COR-L47 (cell line): ENCODE measurements at places on chromosomes 16 and 17.

DNA sequence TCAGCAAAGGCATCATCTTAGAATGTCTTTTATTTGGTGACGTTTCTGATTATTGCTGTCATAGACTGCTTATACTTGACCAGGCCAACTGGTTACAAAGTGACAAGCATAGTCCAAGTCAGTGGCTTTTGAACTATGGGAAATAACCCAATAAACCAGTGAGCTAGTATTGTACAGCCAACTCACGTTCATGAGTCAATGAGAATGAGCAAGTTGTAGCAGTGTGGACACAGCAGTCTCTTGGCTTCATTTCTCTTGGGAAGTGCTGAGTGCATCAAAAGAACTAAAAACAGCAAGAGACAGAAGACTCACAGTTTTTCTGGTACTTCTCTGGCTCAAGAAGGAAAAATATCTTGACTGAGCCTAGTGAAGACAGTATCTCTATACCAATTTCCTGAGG, 36.9 kb upstream of the CRISPLD2 start:
- no peak for DNase-seq

- DNase-seq: no peak
Measured at GRCh38 chr16:13109171-13109570, 207.8 kb downstream of the SHISA9 start.

GRCh38 chr17:82872591-82873520, 33.0 kb upstream of the ZNF750 start:
- DNase-seq: no peak

- no peak for DNase-seq
Measured at GRCh38 chr16:87956098-87956364, 4.8 kb downstream of the BANP start.

GRCh38 chr17:10170233-10170632, 28.2 kb downstream of the GAS7 start:
- DNase-seq: no peak

DNA sequence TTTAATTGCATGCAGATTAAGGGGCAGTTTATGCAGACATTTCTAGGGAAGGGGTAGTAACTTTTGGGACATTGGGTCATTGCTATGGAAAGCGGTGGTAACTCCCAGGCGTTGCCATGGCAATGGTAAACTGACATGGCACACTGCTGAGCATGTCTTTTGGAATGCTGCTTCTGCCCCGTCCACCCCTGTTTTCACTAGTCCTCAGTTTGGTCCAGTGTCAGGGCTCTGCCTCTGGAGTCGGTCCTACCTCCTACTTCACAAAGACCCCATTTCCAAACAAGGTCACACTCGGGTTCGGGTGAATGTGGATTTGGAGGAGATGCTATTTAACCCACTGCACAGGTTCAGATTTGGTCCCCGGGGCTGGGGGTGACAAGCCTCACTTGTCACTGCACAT, 2.9 kb downstream of the IL34 start:
- no peak for DNase-seq

GRCh38 chr17:4739122-4740024, at the start of the genes CXCL16 and ZMYND15:
CXCL16 (minus strand) TSS chr17:4739928; CDS start chr17:4739339, 589 bp downstream.
ZMYND15 (plus strand) TSS chr17:4739833; CDS start chr17:4740549, 716 bp downstream.
- DNase-seq: no peak

DNA sequence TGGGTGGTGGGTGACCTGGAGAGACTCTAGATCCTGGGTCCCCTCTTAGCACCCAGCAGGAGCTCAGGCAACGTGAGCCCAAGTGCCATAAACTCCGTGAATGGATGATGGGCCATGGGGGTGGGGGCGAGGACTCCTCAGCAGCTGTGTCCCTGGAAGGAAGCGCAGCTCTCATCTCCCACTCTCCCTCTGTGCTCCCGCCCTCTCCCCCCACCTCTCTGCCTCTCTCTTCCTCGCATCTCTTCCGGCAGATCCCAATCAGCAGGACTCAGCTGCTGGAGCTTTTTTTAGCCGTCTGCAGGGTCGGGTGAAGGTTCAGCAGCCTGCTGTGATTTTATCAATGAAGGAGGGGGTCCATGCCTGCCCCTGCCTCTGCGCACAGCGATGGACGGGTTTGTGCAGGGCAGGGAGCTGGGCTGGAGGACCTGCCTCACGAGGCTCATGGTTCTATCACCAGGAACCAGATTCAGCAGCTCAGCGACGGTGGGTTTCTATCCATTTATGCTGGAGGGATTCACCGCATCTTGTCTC, 8.3 kb downstream of the CCR7 start:
- no peak for DNase-seq

- DNase-seq: no peak
Measured at GRCh38 chr17:64599827-64600226, 62.3 kb downstream of the SMURF2 start.
